ENCODE measurements at places on chromosomes 6 and 20. TPM values are rescaled to one million over a fixed set of nuclear protein-coding genes. Genes with fewer than 3 reads are reported as not detected.

DNA sequence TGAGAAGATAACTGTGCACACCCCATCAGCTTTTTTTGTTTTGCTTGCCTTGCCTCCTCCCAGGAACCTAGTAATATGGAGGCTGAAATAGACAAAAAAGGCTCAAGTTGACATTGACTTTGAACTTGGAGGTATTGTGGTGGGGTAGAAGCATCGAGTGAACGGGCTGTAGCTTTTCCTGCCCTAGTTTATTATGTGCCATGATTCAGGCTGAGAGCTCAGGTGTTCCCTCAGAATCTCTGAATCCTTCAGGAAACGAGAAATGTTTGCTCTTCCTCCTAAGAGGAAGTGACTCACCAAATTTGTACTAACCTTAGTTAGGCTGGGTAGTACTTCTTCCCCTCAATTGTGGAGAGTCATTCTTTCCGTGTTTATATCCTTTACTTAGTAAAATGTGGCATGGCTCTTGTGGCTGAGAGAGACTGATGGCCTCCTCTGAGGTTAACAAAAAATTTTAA, 98.8 kb downstream of the SASH1 start:
- H3K27me3 ChIP-seq = no peaks in the 10 kb centered on the region
- no peaks in the 10 kb centered on the region for H3K36me3 ChIP-seq
- peaks cover 18% of the 10 kb centered on the region for H3K4me1 ChIP-seq
- H3K27ac ChIP-seq = peak overlapping the region; percentile 58

The PBOV1 gene
- total RNA-seq = not detected

DNA sequence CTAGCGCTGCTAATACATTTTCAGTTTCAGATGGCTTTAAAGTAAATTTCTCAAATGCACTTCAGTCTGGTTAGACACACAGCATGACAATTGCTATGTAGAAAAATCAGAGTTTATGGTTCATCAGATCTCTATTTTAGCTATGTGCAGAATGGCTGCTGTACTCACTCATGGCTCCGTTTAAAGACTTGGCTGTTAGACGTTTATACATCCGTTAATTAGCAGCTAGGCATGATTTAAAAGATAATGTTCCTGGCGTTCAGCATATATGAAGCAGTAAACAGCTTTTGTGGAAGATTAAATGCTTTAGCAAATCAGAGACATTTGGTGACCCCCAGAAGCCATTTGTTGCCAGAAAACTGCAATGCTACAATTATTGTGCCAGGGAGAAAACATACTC, 350.0 kb upstream of the MANEA start:
- no peaks in the 10 kb centered on the region for H3K4me1 ChIP-seq
- H3K27ac ChIP-seq = no peak overlapping the region
- no peak for DNase-seq
- H3K36me3 ChIP-seq = no peaks in the 10 kb centered on the region
- no peak overlapping the region for H3K4me3 ChIP-seq
- no peaks in the 10 kb centered on the region for H3K27me3 ChIP-seq

DNA sequence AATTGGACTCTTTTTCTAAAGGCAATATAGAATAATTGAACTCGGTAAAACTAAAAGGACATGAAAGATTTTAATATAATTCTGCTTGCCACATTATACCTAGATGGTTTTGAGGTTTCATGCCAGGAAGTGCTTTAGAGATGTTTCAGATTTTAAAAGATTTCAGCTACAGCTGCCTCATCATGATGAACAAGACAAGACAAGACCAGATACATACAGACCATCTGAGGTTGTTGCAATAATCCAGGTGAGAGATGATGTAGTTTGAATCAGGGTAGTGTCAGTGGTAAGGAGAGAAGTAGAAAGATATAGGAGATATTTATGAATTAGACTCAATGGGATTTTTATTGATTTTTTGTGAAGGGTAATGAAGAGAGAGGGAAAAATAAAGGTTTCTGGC, 374.3 kb upstream of the HSF2 start:
- DNase-seq = no peak
- no peak overlapping the region for H3K4me3 ChIP-seq
- no peaks in the 10 kb centered on the region for H3K36me3 ChIP-seq
- no peaks in the 10 kb centered on the region for H3K27me3 ChIP-seq

- DNase-seq = peak; percentile 69
- H3K27me3 ChIP-seq = no peaks in the 10 kb centered on the region
- peaks cover 14% of the 10 kb centered on the region for H3K4me1 ChIP-seq
- peak overlapping the region; percentile 78 for H3K4me3 ChIP-seq
- H3K36me3 ChIP-seq = no peaks in the 10 kb centered on the region
These were observed 1.1 kb downstream of the SLC22A23 start for GRCh38 chr6:3455569-3456394.

- no peak overlapping the region for H3K27ac ChIP-seq
- no peak for DNase-seq
- H3K4me1 ChIP-seq = peaks cover 57% of the 10 kb centered on the region
- no peaks in the 10 kb centered on the region for H3K27me3 ChIP-seq
- H3K4me3 ChIP-seq = no peak overlapping the region
- H3K36me3 ChIP-seq = no peaks in the 10 kb centered on the region
These were observed 47.3 kb downstream of the ZFAND3 start for GRCh38 chr6:37866590-37867507.

GRCh38 chr6:11128608-11129007, 17.1 kb upstream of the ERVFRD-1 start:
- H3K27me3 ChIP-seq = no peaks in the 10 kb centered on the region
- peaks cover 6% of the 10 kb centered on the region for H3K4me1 ChIP-seq
- no peaks in the 10 kb centered on the region for H3K36me3 ChIP-seq

The CCN2 gene
- total RNA-seq = 14.1 TPM

DNA sequence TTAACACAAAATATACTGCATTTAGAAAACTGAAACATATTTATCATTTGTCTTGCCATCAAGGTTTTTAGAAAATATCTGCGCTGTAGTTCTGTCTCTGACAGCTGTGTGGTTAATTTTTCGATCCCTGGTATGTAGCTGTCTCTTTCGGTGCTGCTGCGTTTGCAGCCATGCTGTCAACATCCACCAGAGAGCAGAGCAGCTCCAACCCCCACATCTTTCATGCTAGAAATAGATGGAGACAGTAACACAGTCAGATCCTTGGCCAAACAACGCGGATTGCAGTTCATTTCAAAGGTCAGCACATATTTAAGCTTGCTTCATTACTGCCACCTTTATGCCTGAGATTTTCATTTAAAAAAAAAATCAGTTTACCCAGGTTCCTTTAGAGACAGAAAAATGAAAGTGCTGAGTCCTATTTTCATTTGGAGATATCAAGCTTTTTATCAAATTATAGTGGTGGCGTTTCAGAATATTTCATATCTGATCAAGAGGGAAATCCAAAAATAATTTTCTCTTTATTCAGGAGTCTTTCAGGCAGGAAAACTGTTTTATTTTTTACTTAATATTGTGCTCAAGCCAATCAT, 157.7 kb upstream of the MMS22L start:
- H3K36me3 ChIP-seq = no peaks in the 10 kb centered on the region
- H3K4me1 ChIP-seq = no peaks in the 10 kb centered on the region
- no peak for DNase-seq

The CLPSL2 gene
- not detected for total RNA-seq

DNA sequence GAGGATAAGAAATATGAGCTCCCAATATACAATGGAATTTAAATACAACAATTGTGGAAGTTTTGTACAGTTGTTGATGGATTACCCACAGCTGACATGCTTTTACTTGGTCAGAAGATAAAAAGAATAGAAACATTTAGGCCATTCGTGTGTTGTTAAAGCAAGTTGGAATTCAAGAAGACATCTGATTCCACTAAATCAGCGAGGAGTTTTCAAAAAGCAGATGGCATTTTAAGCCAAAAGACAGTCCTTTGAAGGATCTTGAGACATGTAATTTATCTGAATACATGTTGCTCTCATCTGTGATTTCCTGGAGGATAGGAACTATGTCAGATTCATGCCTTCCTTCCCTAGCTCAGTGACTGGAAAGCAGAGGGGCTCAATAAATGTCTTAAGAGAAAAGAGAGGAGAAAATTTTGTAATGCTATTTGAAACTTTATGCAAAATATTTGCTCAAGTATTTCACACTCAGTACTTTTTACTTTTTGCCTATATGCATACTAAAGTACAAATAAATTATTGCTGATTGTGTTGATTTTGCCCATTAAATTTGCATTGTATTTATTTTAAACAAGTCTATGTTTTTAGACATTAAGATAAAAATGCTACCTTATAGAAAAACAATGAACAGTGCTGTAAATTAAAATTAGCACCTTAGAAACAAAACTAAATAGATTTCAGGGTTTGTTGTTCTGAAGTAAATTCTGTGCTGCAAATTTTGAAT, 733.8 kb upstream of the FLRT3 start:
- no peaks in the 10 kb centered on the region for H3K4me1 ChIP-seq
- no peak for DNase-seq
- H3K27ac ChIP-seq = no peak overlapping the region
- H3K36me3 ChIP-seq = no peaks in the 10 kb centered on the region
- no peaks in the 10 kb centered on the region for H3K27me3 ChIP-seq

DNA sequence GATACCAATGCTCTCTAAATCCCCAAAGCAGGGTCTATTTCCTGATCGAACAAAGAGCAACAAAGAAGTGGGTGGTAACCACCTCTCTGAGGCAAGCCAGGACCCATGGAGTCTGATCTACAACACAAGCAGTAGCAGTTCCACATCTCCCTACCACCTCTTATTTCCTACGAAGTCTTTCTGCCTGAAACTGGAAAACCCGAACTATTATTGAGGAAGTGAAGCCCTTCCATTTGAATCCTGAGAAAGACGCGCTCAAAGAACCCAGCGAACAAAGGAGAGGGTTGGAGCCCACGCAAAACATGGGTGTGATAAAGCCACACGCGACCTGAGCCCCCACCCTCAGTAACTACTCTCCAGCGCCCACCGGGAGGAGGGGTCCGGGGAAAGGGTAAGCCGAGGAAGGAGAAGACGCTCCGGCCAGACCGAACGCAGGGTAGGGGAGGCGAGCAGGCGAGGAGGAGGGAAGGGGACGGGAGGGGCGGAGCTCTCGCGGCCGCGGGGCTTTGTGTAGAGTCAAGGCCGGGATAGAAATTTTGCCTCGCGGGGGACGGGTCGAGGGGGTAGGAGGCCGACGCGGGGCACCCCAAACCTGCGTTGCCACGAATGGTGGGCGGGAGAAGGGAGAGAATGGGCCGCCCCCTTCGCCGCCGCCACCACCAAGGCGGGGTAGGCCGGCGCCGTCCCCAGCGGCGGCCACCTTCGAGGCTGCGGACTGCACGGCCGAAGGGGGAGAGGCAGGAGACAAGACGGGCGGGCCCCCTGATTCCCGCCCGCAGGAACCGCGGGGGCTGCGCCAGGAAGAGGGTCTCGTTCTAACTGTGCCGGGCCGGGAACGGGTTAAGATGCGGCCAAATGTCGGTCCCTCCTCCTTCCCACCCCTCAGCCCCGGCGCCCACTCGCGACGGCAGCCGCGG, 802 bp downstream of the HDAC2 start:
- no peaks in the 10 kb centered on the region for H3K27me3 ChIP-seq
- H3K36me3 ChIP-seq = no peaks in the 10 kb centered on the region
- DNase-seq = peak; percentile 74
- peaks cover 31% of the 10 kb centered on the region for H3K4me1 ChIP-seq

The MUC22 gene
- 0.08 TPM for total RNA-seq

The MYH7B gene
- total RNA-seq = 10.6 TPM

The WFDC2 gene
- not detected for total RNA-seq

- no peaks in the 10 kb centered on the region for H3K36me3 ChIP-seq
- H3K27ac ChIP-seq = peak overlapping the region; percentile 67
- peaks cover 26% of the 10 kb centered on the region for H3K4me1 ChIP-seq
These were observed 7.1 kb upstream of the LOC128125822 start for GRCh38 chr6:63565058-63565726.

The ESR1 gene
- 1.5 TPM for total RNA-seq

- no peaks in the 10 kb centered on the region for H3K36me3 ChIP-seq
- H3K4me3 ChIP-seq = no peak overlapping the region
- H3K27me3 ChIP-seq = peaks cover 2% of the 10 kb centered on the region
- H3K27ac ChIP-seq = no peak overlapping the region
- DNase-seq = no peak
These were observed 104.2 kb upstream of the SCGN start for GRCh38 chr6:25547797-25548196.

GRCh38 chr6:45920819-45921511, 94.7 kb downstream of the CLIC5 start:
- H3K27me3 ChIP-seq = no peaks in the 10 kb centered on the region
- no peak for DNase-seq
- peaks cover 44% of the 10 kb centered on the region for H3K4me1 ChIP-seq
- H3K36me3 ChIP-seq = peaks cover 10% of the 10 kb centered on the region
- no peak overlapping the region for H3K4me3 ChIP-seq
- H3K27ac ChIP-seq = no peak overlapping the region

- no peak overlapping the region for H3K27ac ChIP-seq
- H3K27me3 ChIP-seq = no peaks in the 10 kb centered on the region
- H3K36me3 ChIP-seq = no peaks in the 10 kb centered on the region
- no peak for DNase-seq
- no peak overlapping the region for H3K4me3 ChIP-seq
These were observed 148.3 kb upstream of the SCGN start for GRCh38 chr6:25503686-25504085.

DNA sequence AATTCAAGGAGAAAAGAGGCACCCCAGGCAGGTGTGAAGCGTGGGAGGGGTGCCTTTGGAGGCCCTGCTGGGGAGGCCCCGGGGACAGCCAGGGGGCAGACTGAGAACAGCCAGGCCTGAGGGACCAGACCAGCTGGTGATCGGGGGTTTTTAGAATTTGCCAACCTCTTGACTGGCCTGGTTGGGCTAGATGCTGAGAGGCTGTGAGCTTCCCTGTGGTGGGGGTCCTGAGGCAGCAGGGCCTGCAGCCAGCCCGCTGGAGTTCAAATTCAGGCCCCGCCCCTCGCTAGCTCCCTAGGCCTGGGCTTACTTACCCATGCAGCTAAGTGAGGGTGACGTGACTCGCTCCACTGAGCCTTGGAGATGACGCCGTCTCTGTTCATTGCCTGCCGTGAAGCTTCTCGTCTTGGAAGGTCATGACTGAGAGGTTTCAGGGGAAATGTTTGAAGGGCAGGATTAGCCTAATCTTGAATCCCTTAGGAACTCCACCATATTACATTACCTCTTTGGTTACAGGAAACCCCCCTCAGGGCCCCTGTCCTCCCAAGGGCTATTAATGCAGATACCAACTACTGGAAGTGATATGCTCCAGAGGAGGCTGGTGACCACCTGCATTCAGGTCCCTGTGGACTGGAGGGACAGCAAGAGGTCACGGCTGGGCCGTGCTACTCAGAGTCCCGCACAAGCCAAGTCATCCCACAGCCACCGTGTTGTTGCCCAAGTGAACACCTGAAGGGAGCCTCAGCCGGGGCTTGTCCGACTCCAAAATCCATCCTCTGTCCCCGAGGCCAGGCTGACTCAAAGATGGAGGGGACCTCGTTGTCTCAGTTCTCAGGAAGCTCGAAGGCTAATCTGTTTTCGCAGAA, 73.9 kb upstream of the DUSP22 start:
- peaks cover 14% of the 10 kb centered on the region for H3K27me3 ChIP-seq
- no peak overlapping the region for H3K4me3 ChIP-seq
- no peaks in the 10 kb centered on the region for H3K36me3 ChIP-seq
- no peak overlapping the region for H3K27ac ChIP-seq

- no peak overlapping the region for H3K4me3 ChIP-seq
- no peaks in the 10 kb centered on the region for H3K36me3 ChIP-seq
- DNase-seq = no peak
- H3K27me3 ChIP-seq = no peaks in the 10 kb centered on the region
- no peak overlapping the region for H3K27ac ChIP-seq
These were observed 10.5 kb upstream of the MAP1LC3A start for GRCh38 chr20:34547844-34548613.

GRCh38 chr6:121816361-121816760, 380.9 kb downstream of the GJA1 start:
- no peaks in the 10 kb centered on the region for H3K4me1 ChIP-seq
- H3K4me3 ChIP-seq = no peak overlapping the region
- no peaks in the 10 kb centered on the region for H3K36me3 ChIP-seq
- no peak for DNase-seq

The CBLN4 gene
- total RNA-seq = not detected

Measured in psoas muscle (tissue), 8 donors.